ENCODE measurements at places on chromosomes 6 and 20.
A peak's percentile ranks its signal among the peaks of the same experiment; 100 is the strongest.

- DNase-seq: no peak
Measured at GRCh38 chr6:166553563-166554271, 32.8 kb downstream of the RAMACL start.

DNA sequence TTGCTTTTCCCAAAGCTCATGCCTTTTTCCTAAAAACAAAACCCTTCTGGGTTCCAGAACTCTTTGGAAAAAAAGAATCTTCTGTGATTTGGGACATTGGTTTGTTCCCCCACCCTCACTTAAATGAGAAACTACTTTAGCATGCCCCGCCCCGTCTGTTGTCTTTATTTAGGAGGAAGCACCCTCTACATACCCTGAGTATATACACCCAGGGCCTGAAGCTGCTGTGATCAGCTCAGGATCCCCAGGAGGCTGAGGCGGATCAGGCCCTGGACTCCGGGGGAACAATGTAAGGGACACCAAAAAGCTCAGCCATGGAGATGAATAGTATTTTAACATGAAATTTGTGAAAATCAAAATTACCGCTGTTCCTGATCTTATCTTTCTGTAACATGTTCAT, 1.4 kb downstream of the BCAS1 start:
- DNase-seq: no peak

GRCh38 chr6:158769771-158770432, 49.3 kb downstream of the EZR start:
- no peak for DNase-seq

- DNase-seq: no peak
Measured at GRCh38 chr6:24004062-24004461, 122.0 kb upstream of the NRSN1 start.

- peak; percentile 71 for DNase-seq
Measured at GRCh38 chr6:154229786-154230185, 126.8 kb downstream of the IPCEF1 start.

All from stimulated activated CD4-positive, alpha-beta T cell treated with anti-CD3 and anti-CD28 coated beads, Interleukin-4, amount 100 ng/mL, for 4 hours (primary cell).